ENCODE measurements at places on chromosomes 2 and 18.

GRCh38 chr2:162917626-162918025 lies 79.1 kb upstream of the KCNH7 start:
- DNase-seq: no peak

- no peak for DNase-seq
Measured at GRCh38 chr2:218332920-218333645, 23.6 kb upstream of the CATIP start.

DNA sequence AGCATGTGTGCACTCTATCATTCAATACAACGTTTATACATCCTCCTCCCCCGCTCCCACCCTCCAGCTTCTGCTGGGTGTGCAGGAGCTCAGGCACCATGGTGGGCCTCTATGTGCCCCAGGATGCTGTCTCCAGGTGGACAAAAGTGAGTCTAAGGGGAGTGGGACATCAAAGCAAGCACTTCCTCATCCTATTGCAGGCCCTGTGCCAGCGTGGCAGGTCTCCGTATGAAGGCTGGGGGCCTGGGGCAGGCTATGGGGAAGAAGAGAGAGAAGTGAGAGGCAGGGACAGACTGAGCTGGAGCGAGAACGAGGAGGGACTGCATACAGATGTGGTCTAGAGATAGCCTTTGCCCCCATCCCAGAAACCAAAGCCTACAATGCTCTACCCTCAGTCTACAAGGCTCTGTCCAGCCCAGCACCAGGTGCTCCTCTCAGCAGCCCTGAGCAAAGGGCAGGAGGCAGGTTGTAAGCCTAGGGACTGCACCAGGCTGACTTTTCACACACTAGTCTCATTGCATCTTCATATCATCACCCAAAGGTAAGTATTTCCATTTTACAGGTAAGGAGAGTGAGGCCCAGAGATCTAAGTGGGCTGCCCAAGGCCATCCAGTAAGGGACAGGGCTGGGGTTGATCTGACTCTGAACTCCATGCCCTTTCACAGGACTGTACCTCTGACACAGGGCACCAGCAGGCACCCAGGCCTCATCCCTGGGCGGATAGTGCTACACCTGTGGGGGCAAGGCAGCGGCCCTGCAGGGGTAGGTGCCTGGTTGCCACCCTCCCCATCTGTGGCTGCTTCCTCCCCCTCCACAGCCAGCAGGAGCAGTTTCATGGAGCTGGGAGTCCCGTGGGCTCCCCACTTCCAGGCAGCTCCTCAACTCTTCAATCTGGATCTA lies 14.0 kb upstream of the ARID5A start:
- no peak for DNase-seq

DNA sequence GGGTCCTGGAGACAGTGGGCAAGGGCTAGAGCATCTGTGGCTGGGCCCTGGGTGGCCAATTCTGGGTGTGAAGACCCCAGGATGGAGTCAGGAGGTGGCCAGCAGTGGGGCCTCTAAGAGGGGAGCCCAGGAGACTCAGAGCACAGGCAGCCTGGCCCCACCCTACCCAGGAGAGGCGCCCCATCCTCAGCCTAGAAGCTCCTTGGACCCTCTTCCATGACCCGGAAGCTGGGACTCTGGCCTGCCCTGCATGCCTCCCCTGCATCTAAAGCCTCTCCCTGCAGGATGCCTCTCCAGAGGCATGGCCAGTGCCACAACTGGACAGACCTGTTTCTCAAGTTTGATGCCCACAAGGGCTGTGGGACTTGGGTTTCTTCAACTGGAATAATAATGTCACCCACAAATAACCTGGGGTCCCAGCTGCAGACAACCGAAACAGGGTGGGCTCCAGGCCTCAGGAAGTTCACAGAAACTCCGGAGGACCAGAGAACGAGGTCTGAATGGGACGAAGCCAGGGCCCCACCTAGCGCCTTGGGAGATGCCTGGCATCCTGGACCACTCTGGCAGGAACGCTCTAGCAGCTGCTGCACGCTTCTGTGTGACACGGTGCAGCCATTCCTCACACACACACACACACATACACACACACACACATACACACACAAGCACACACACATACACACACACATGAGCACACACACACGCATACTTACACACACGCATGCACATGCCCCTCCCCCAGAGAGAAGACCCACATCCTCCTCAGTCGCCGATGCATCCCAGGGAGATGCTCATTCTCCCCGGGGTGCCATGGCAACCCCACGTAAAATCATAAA lies 16.4 kb downstream of the KCNIP3 start:
- no peak for DNase-seq

DNA sequence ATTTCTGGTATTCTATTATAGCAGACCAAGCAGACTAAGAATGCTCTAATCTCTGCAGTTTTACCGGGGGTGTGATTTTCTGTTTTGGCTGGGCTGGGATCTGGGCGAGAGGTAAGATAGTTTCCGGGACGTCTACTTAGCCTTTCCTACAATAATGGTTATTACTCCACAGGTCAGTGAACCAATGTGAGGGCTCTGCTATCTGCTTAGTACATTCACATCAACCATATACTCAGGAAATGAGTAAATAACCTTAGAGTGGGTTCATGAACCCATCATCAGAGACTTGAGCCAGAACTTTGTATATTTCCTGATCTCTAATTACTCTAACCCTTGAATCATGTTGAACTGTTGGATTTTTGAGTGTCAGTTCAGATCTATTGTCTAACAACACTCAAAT lies 90.1 kb upstream of the NOL4 start:
- no peak for DNase-seq

DNA sequence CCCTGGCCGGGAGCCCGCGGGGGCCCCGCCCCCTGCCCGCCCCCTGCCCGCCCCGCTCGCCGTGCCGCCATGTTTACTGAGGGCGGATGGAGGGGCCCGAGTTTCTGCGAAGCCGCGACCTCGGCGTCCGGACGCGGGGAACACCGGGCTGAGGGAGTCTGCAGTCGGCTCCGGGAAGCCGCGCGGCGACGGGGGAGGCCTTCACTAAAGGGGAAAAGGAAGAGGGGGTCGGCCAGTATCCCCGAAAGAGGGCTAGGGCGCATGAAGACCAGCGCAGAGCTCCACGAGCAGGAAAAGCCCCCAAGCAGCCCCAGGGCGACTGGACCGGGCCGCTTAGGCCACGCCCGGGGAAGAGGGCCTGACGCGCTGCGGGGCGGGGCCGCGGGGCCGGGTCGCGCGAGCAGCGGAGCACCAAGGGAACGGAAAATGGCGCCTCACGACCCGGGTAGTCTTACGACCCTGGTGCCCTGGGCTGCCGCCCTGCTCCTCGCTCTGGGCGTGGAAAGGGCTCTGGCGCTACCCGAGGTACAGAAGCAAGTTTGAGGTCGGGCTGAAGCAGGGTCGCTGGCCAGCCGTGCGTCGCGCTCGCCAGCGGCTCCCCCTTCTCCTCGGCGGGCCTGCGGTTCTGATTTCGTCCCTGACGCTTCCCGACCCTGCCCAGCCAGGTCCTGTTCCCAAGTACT lies at the start of the genes ATRAID and SLC5A6:
ATRAID (plus strand) TSS at position 99 of the 683 bp plus-strand sequence; CDS start at position 427, 328 bp downstream.
SLC5A6 (minus strand) TSS at position 326 of the 683 bp plus-strand sequence. CDS start 4,618 bp downstream, outside the sequence.
- DNase-seq: peak; percentile 75

DNA sequence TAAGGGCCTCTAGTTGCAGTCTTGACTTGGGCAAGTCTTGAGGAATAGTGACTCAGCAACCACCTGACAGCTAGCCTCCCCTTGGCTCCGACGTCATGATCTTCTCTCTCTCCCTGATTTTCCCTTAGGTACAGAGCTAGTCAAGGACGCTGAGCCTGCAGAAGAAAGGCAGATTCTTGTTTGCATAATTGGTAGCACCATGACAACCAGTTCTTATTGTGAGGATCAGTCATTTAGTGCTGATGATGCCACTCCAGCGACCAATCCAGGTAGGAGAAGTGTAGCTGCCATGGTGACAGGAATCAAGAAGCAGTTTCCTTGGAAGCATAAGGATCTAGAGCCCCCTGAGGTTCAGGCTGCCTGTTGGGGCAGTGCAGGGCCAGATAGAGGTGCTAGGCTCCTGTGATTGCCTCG lies 2.8 kb upstream of the RESP18 start:
- DNase-seq: no peak

- no peak for DNase-seq
Measured at GRCh38 chr18:57961876-57962505, 82.0 kb upstream of the NEDD4L start.

DNA sequence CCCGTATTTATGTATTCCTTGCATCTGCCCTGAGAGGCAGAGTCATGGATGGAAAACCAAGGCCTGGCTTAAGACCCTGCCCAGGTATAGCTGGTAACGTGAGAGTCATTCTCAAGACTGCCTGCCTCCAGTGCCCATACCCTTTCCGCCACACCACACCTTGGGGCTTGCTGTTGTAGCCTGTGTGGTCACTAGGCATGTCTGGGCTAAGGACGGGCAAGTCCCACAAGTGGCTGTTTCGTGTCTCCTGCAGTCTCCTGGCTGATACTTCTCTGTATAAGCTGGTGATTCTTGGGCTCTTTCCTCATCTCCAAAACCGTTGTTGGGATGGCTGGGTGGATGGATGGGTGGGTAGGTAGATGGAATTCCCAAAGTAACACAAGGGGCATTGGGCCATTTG lies 269.8 kb downstream of the KLHL29 start:
- no peak for DNase-seq

DNA sequence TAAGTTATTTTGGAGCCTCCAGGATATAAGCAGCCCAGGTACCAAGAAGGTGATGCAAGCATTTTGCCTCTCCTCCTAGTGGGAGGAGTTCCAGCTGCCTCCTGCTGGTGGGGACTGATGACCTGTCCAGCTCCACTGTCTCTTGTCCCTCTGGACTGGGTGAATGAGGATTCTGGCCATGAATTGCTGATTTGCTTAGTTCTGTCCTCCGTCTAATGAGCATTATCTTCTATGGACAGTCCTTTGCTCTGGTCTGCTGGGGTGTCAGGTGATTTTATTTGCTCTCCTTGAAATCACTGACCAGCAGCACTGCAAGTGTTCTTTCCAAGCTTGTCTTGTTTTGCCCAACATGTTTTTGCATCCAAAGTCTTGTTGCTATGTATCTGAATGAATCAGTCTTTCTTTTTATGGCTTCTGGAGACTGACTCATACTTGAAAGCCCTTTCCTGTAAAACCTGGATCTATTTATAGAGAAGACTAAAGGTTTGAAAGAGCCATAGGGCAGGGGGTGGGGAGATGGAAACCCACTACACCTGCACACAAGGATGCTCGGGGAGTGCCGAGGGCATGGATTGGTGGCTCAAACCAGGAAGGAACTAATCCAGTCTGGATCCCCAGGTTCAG lies 40.5 kb upstream of the EFHD1 start:
- DNase-seq: no peak

DNA sequence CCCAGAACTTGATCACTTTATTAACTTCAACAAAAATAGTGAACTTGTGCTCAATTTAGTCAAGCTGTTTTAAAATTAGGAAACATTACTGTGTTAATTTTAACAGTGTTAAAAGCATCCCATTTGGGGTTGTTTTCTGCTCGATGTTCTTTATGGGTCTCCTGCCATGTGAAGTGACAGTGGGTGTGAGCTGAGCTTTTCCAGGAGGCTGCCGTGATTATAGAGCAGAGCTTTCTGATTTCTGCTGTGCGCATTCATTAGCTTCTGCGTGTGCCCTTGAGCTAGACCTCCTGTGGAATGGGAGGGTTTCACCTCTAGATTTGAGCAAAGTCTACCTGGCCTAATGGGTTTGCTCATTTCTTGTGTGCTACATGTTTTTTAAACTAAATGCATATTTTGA lies 121.5 kb downstream of the WDSUB1 start:
- no peak for DNase-seq
